ENCODE measurements at places on chromosomes 16 and 17. TPM values are rescaled to one million over a fixed set of nuclear protein-coding genes. Genes with fewer than 3 reads are reported as not detected.
A peak's percentile ranks its signal among the peaks of the same experiment; 100 is the strongest.

The PRAC2 gene
- total RNA-seq, result not detected

The CCL1 gene
- 98.4 TPM for total RNA-seq

The FOXF1 gene
- not detected for total RNA-seq

The IL34 gene
- total RNA-seq, result 0.28 TPM

The CES1 gene
- total RNA-seq, result not detected

The C16orf96 gene
- not detected for total RNA-seq

The GLOD4 gene
- 98.0 TPM for total RNA-seq

DNA sequence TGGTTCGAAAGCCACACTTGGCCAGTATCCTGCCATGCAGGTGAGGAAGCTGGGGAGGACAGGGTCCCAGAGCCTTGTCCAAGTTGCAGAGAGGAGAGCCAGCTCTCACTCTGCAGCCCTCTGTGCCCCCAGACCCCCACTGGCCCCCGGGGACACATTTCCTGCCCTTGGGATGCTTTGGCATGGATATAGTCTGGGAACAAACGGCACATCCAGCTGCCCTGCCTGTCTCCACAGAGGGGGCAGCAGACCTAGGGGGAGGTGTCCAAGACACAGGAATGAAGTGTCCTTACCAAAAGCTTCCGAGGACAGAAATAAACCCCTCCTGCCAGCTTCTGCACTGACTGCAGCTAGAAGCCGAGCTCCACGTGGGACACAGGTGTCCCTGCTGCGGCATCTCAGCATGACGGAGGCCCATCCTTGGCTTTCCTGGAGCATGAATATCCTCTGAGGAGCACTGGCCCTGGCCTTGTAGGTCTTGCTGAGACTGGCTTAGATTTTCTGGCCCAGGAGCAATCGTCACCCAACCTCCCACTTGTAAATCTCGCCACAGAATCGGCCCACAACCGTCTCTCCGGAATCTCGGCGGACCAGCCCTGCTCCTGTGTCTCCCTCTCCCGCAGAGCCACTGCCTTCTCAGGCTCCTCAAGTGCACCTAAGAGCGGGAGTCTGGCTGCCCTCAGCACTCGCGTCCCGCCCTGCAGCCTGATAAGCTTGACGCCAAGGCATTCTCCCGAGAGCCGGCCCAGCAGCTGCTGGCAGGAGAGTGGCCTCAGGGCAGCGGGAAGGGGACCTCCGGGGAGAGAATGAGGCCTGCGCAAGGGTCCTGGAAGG lies 1.1 kb upstream of the CAPN15 start:
- peaks cover 25% of the 10 kb centered on the region for H3K36me3 ChIP-seq
- no peaks in the 10 kb centered on the region for H3K27me3 ChIP-seq
- H3K27ac ChIP-seq, result peak overlapping the region; percentile 99
- H3K4me1 ChIP-seq, result peaks cover 21% of the 10 kb centered on the region

DNA sequence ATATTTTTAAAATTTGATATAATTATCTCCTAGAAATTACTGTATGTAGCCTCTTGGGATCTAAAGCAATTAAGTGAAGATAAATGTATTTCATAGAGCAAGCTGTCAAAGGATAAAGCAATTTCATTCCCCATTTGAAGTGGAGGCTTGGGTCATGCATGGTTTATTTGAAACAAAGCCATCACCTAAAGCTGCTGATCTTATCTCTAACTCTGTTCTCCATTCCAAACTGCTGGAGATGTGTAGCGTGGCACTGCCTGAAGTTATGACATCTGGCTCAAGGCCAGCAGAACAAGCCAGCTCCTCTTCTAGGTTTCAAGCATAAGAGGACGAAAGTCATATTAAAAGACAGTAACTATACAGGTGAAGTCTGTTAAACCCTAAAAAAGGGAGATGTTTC lies 83.9 kb downstream of the HIC1 start:
- H3K27me3 ChIP-seq, result no peaks in the 10 kb centered on the region
- peaks cover 24% of the 10 kb centered on the region for H3K4me1 ChIP-seq
- peaks cover 18% of the 10 kb centered on the region for H3K36me3 ChIP-seq
- peak overlapping the region; percentile 1 for H3K27ac ChIP-seq
- no peak overlapping the region for H3K4me3 ChIP-seq
- no peak for DNase-seq

DNA sequence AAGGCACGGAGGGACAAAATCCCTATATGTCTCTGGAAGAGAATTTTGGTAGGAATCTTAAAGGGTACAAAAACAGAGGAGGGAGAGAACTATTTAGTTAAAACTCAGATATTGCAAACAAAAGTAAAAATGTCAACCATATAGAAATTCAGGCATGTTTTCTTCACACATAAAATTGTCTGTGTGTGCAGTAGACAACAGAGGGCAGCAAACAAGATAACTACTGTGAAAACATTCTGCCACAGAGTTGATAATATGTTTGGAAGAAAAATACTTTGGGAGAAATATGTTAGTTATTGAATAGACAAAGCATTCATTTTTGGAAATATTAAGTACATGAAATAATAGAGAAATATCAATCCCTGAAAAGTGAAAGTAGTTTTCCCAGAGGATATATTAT lies 56.2 kb downstream of the SNX11 start:
- H3K4me1 ChIP-seq, result no peaks in the 10 kb centered on the region
- no peak overlapping the region for H3K27ac ChIP-seq
- H3K27me3 ChIP-seq, result no peaks in the 10 kb centered on the region
- no peak overlapping the region for H3K4me3 ChIP-seq
- H3K36me3 ChIP-seq, result peaks cover 41% of the 10 kb centered on the region
- DNase-seq, result no peak

- no peak overlapping the region for H3K4me3 ChIP-seq
- no peaks in the 10 kb centered on the region for H3K4me1 ChIP-seq
- no peaks in the 10 kb centered on the region for H3K36me3 ChIP-seq
- H3K27ac ChIP-seq, result no peak overlapping the region
- no peaks in the 10 kb centered on the region for H3K27me3 ChIP-seq
Measured at GRCh38 chr16:1215574-1216295, 9.3 kb downstream of the TPSG1 start.

DNA sequence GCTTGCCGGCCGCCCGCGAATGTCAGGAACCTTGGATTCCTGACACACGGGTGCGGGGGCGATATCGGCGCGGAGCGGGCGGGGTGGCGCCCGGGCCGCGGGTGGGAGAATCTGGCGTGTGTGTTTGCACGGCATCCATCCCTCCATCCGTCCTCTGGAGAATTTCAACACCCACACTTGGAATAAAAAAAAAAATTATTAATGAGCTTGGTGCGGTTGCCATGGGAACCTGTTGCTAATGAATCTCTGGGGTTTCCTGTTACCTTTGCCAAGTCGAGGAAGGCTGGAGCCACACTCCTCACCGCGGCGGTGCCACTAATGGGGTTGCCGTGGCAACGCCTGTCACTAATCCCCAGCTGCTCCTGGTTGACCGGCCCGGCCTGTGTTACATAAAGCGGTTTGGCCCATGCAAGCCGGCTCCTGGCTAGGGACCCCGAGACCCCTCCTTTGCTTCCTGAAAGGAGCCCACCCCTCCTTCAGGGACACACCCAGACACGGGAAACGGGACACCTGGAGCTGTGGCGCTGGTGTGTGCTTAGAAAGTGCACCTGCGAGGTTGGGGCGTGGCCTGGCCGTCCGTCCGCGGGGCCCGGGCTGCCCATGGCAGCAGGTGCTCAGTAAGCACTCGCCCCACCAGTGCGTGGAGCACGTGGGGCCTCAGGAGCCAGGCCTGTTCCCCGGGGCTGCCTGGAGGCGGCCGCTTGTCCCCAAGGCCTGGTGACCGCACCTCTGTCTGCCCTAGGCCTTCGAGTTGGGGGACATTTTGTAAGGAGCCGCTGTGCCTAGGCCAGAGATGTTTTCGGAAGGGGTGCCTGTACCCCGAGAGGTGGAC lies 14.6 kb downstream of the CACNA1H start:
- H3K4me3 ChIP-seq, result no peak overlapping the region
- H3K36me3 ChIP-seq, result no peaks in the 10 kb centered on the region
- no peaks in the 10 kb centered on the region for H3K27me3 ChIP-seq
- no peak for DNase-seq

- no peaks in the 10 kb centered on the region for H3K27me3 ChIP-seq
- no peak overlapping the region for H3K27ac ChIP-seq
- H3K36me3 ChIP-seq, result peaks cover 37% of the 10 kb centered on the region
Measured at GRCh38 chr17:1797323-1797722, 32.4 kb downstream of the SMYD4 start.

DNA sequence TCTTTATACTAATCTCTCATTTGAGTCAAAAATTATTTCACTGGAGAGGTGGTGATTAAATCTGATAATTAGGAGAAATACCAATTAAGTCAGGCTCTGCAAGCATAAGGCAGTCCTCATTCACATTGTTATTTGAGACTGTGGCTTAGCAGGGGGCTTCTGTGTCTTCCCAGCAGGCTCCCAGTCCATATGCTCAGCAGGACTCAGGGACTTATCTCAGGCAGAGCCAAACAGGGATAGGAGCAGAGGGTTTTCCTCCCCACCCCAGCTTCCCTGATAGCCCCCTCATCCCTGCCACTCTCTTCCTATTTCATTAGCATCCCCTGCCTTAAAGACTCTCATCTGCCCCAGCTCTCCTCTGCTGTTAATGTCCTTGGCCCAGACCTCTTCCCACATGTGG lies 104.3 kb upstream of the DNAH9 start:
- no peak overlapping the region for H3K4me3 ChIP-seq
- DNase-seq, result no peak
- no peaks in the 10 kb centered on the region for H3K27me3 ChIP-seq
- no peaks in the 10 kb centered on the region for H3K4me1 ChIP-seq
- no peaks in the 10 kb centered on the region for H3K36me3 ChIP-seq
- H3K27ac ChIP-seq, result no peak overlapping the region

- H3K36me3 ChIP-seq, result no peaks in the 10 kb centered on the region
- no peak for DNase-seq
- H3K4me3 ChIP-seq, result no peak overlapping the region
- no peak overlapping the region for H3K27ac ChIP-seq
Measured at GRCh38 chr17:81064678-81065475, 29.9 kb downstream of the BAIAP2 start.

DNA sequence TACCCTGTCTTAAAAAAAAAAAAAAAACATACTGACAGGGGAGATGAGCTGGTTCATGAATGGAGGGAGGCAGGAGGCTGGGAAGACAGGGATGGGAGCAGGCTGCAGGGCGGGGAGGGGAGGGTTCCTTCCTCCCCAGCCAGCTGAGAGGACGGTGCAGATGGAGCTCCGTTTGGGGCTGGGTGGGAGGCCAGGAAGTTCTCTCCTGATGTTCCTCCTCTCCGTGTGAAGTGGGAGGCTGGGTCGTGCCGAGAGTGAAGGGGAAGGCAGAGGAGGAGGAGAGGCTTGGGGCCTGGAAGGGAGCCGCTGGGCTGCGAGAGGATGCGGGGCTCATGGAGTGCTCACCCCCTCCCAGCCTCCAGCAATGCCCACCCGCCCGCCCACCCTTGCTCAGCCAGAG lies 21.3 kb downstream of the SBK1 start:
- peaks cover 3% of the 10 kb centered on the region for H3K36me3 ChIP-seq
- DNase-seq, result no peak
- H3K27me3 ChIP-seq, result no peaks in the 10 kb centered on the region
- no peak overlapping the region for H3K27ac ChIP-seq
- H3K4me1 ChIP-seq, result peaks cover 28% of the 10 kb centered on the region

DNA sequence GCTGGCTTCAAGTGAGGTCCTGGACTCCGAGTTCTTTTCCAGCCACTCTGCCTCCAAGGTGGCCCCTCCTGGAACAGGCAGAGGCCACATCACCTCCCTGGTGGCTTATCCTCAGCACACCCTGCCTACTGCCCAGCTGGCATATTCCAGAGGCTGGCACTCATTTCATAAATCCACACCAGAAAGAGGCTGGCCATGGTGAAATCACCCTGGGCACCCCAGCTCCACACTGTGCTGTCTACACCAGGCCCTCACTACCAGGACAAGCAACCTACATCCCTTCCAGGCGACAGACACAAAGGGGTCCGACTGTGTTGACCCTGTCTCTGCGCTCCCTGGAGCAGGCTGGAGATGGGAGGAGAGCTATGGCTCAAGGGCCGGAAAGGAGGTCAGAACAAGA lies 100.2 kb downstream of the C16orf78 start:
- no peaks in the 10 kb centered on the region for H3K4me1 ChIP-seq
- no peaks in the 10 kb centered on the region for H3K36me3 ChIP-seq
- H3K27me3 ChIP-seq, result no peaks in the 10 kb centered on the region
- no peak overlapping the region for H3K4me3 ChIP-seq

DNA sequence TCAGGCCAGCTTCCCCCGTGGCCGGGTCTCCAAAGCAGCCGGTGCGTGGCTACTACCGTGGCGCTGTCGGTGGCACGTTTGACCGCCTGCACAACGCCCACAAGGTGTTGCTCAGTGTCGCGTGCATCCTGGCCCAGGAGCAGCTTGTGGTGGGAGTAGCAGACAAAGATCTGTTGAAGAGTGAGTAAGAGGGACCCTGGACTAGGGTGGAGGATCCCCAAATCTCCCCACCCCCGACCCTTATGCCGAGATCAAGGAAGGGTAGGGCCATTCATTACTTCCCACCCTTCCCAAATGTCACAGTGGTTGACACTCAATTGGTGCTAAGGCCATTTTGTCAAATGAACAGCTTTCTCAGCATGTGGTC lies 1.2 kb downstream of the COASY start:
- peak overlapping the region; percentile 91 for H3K4me3 ChIP-seq
- peaks cover 40% of the 10 kb centered on the region for H3K36me3 ChIP-seq
- H3K27ac ChIP-seq, result peak overlapping the region; percentile 17
- H3K27me3 ChIP-seq, result no peaks in the 10 kb centered on the region
- no peak for DNase-seq

GRCh38 chr17:66353937-66354401 lies 51.6 kb downstream of the PRKCA start:
- H3K27ac ChIP-seq, result peak overlapping the region; percentile 40
- H3K4me1 ChIP-seq, result peaks cover 79% of the 10 kb centered on the region
- no peak overlapping the region for H3K4me3 ChIP-seq
- DNase-seq, result no peak

GRCh38 chr17:4527566-4528125 lies 27.5 kb downstream of the MYBBP1A start:
- H3K4me3 ChIP-seq, result no peak overlapping the region
- no peak for DNase-seq
- H3K27me3 ChIP-seq, result peaks cover 21% of the 10 kb centered on the region
- H3K27ac ChIP-seq, result no peak overlapping the region
- H3K36me3 ChIP-seq, result no peaks in the 10 kb centered on the region
- no peaks in the 10 kb centered on the region for H3K4me1 ChIP-seq

DNA sequence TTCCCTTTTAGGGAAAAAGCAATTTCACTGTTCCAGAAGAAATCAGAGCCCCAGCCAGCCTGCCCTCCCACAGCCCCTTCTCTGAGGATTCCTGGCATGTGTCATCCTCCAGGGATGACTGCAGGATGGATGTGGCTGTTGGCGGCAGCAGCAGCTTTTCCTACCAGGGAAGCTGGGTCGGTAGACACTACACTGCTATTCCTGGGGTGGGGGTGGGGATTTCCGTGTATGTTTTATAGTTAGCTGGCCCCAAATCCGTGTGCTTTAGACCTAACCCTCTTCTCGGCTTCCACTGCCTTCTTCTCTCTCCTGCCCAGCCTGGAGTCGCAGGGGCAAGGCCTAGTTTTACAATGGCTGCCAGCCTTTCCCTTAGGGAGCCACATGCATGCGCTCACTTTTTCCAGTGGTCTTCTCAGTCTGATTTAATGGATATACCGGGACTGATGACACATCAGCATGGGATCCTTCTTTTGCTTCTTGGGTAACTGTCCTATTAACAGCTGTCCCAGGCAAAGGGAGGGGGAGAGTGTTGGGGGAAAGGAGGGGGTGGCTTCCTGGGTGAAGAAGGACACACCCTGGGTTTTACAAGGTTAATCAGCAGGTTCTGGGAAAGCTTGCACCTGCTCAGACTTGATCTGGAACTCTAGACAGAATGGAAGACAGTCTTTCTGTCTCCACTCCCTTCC lies 2.7 kb upstream of the NFE2L1 start:
- no peak for DNase-seq
- H3K27me3 ChIP-seq, result no peaks in the 10 kb centered on the region
- peaks cover 19% of the 10 kb centered on the region for H3K36me3 ChIP-seq
- H3K4me1 ChIP-seq, result peaks cover 22% of the 10 kb centered on the region
- H3K4me3 ChIP-seq, result peak overlapping the region; percentile 31

Data from activated T-helper 2 cell treated with anti-CD3 and anti-CD28 coated beads, Interferon-gamma antibody, Interleukin-2, Interleukin-4, amounts not matched to agents 10 μg/mL and 5 μg/mL and 100 μg/mL, durations not matched to agents 14 hours and 24 hours and 36 hours (primary cell).